SJSA1 (cell line): ENCODE measurements at places on chromosomes 13 and 19. TPM values are rescaled to one million over a fixed set of nuclear protein-coding genes. Genes with fewer than 3 reads are reported as not detected.

DNA sequence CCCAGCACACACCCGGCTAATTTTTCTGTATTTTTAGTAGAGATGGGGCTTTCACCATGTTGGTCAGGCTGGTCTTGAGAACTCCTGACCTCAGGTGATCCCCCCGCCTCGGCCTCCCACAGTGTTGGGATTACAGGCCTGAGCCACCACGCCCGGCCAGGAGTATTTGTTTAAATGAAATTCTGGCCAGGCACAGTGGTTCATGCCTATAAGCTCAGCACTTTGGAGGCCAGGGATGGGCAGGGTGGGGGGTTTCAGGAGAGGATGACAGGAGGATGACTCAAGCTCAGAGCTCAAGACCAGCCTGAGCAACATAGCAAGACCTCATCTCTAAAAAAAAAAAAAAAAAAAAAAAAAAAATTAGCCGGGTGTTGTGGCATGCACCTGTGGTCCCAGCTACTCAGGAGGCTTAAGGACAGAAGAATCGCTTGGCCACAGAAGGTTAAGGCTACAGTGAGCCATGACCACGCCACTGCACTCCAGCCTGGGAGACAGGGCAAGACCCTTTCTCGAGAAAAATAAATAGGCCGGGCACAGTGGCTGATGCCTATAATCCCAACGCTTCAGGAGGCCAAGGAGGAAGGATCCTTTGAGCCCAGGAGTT lies 8.2 kb upstream of the DHDH start:
- peak; percentile 42 for DNase-seq

- no peak for DNase-seq
Observed at GRCh38 chr19:10339380-10339960, at the start of gene ICAM3. ICAM3 (minus strand) TSS chr19:10339624; CDS start chr19:10339614, 10 bp downstream.

- DNase-seq = no peak
Observed at GRCh38 chr19:54430306-54431254, 15.3 kb downstream of the TTYH1 start.

GRCh38 chr19:35006342-35006998 lies 6.3 kb downstream of the GRAMD1A start:
- DNase-seq = no peak

DNA sequence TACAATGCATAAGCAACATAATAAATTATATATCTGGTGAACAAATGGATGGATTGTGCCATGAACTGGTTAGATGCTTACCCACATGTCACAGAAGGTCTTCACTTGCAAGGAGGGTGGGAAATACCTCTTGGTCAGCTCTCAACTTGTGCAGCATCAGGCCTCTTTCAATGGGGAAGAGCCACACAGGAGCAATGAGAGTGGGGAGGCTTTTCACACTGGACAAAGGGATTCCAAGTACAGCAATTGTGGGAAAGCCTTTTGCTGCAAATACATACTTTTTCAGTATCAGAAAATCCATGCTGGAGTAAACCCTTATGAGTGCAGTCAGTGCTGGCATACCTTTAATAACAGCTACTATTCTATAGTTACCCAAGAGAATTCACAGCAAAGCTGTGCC lies 11.8 kb upstream of the ZNF543 start:
- DNase-seq = no peak

DNA sequence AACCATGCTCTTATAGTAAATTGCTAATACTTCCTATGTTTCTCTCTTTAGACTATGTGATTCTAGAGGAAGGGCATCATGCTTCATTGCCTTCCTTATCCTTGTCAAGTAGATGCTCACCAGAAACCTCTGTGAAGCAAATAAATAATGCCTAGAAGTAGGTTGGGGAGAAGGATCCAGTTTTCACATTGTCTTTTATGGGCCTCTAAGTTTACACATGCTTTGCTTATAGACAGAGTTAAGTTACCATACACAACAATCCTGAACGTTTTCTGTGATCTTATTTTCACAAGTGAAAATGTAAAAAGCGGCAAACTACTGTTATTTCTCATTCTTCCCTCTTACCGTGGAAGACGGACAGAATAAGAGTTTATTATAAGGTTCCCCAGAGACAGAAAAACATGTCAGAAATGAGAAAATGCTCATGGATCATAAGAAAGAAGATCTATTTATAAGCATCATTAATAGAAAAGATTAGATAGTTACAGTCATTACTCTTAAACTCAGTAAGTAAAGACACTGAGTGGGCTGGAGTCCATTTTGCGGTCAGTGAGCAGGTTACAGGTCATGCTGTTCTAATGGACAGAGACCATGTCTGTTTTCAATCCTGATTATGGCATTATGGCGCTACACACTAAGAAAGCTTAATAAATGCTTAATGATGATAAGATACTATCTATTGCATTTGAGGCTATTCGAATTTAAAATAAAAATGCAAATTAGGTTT lies 723.9 kb downstream of the PCDH9 start:
- DNase-seq = no peak

GRCh38 chr19:17910791-17911360 lies 21.9 kb upstream of the CCDC124 start:
- DNase-seq = no peak

DNA sequence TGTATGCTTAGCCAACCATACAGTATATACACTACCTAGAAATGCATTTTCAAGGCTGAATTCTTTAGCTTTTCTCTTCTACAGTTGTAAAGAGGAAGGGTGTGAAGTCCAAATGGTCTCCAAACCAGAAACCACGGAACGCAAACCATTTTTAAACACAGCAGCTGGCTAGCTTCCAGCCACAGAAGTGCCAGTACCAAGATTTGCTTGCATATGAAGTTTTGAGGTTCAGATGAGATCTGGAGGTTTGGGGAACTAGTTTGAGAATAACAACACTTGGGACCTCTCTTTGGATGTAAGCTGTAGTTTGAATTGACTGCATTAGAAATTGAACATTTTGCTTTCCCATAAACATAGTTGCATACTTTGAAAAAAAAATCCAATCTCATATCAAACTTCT lies 1243.5 kb downstream of the EFNB2 start:
- DNase-seq = no peak

DNA sequence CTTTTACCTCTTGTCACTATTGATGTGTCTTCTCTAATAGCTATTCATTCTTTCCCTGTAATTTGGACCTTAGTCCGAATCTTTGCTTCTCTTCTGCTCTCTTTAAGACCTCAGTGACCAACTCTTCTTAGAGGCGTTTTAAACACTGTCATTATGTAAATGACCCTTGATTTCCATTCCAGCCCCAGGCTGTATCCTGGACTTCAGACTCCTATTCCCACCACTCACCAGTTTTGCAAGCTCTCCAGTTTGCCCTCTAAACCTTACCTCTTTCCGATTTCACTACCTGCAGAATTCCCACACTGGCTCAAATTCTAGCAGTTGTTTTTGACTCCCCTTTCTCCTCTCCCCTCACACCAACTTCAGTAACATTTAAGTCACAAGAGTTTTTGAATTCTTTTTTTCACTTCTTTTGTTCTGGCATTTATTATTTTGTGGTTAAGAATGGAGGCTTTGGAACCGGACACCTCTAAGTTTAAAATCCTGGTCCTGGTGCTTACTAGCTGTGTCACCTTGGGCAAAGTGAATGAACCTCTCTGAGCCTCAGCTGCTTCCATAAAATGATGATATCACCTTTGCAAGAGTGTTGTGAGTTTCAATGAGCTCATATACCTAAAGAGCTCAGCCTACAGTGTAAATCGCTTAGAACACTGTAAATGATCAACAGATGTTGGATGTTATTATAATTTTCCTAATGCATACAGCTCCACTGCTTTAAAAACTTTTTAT lies 13.6 kb upstream of the HMGB1 start:
- no peak for DNase-seq

DNA sequence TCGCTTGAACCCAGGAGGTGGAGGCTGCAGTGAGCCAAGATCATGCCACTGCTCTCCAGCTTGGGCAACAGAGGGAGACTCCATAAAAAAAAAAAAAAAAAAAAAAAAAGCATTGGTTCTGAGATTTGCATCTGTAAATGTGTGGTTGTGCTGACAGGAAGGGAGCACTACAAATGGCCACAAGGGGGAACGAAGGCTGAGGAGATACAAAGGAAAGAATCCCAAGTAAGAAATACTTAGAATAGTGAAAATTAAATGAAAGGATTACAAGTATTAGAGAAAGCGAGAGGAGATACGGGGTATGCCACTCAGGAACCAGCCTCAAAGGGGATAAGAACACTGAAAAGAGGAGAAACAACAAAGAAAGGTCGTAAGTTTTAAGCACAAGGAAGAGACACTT lies 284.9 kb downstream of the KLF12 start:
- peak; percentile 26 for DNase-seq

GRCh38 chr19:54364775-54365257 lies at the start of gene LAIR1:
LAIR1 (minus strand) TSS chr19:54364931; CDS start chr19:54364804, 127 bp downstream.
- DNase-seq = no peak

- DNase-seq = no peak
Observed at GRCh38 chr13:80441968-80442367, 101.0 kb upstream of the SPRY2 start.

GRCh38 chr13:44243198-44243857 lies 130.3 kb upstream of the SERP2 start:
- DNase-seq = peak; percentile 74

SOX1 gene
- total RNA-seq = not detected in 2 replicates

RUBCNL gene
- 0.21 TPM in 1 of 2 replicates, not detected in the other for total RNA-seq

MBOAT7 gene
- 97.7 and 118 TPM in 2 replicates for total RNA-seq
